ENCODE measurements at places on chromosomes 12 and 14.

GRCh38 chr14:97029800-97030199 lies 232.6 kb downstream of the VRK1 start:
- no peak for DNase-seq

- no peak for DNase-seq
These were observed 121.7 kb upstream of the PRB2 start for GRCh38 chr12:11517080-11517479.

DNA sequence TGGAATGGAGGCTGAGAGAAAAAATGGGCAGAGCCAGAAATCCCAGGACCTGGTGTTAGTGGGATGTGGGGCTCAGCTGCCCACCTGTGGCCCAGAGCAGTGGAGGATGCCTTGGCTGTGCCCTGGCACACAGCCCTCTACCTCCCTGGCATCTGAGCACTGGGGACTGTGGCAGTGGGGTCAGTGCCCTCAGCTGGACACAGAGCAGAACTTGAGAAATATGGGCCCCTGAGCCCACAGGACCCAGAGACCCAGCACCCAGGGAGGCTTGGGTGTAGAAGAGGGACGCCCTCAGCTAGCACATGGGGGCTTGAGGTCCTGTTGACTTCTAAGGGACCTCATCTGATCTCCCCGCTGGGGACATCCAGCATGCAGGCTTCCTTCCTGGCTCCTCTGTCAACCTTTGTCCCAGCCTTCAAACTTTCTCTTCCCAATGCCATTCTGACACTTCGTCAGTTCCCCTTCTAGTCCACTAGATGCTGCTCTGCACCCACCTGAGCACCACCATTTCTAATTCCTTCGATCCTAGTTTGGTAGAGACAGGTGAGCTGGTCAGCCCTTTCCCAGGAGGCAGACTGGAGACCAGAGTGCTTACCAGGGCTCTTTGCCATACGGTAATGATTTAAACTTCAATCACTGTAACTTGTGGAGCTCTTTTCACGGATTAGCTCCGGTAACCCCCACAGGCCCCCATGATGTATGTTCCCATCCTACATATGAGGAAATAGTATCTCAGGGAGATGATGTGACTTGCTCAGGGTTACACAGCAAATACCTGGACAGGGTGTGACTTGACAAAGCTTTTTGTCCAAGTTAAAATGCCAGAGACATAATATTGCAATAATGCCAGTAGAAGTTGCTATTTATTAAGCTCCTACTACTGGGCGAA lies 143.7 kb downstream of the ASCL4 start:
- no peak for DNase-seq

DNA sequence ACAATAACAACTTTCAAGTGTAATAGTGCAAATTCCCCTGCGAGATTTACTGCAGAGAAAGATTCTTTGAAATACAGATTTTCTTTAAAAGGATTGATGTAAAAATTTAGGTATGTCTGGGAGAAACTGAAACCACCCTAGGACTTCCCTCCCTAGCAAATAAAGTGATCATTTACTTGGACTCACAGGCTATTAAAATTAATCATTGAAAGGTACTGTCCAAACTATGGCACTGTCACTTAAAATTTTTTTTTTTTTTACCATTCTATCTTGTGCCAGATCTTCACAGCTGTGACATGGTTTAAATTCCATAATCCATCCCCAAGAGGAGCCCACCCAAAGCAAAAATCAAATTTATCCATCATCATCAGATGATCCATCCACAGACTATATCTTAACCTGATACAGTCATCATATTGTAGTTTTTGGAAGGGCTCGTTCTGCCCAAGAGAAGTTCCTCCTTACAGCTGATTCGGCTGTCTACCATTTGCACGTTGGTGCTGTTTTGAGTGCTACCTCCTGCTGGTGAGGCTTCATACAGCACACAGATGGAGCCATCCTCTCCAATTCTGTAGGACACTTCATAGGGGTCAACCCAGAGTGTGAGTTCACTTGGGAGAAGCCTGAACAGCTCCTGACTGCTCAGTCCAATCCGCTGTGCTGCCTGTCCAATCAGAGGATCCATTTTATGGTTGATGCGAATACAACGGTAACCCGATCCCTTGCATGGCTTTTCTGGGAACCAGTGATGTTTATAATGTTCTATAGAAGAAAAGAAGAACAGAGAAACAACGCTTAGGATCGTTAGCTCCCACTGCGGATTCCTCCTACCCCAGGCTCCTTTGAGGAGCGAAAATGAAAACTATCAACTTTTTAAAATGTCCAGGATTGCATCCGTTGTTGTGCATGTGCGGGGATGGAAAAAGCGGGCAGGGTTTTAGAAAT lies 1.7 kb downstream of the BTG1 start:
- peak; percentile 28 for DNase-seq

- DNase-seq = peak; percentile 45
These were observed at the start of gene SLC41A2 for GRCh38 chr12:104958001-104958804. Gene SLC41A2, minus strand, starts transcription at chr12:104958290. Its CDS starts 29,763 bp downstream, at chr12:104928527.

DNA sequence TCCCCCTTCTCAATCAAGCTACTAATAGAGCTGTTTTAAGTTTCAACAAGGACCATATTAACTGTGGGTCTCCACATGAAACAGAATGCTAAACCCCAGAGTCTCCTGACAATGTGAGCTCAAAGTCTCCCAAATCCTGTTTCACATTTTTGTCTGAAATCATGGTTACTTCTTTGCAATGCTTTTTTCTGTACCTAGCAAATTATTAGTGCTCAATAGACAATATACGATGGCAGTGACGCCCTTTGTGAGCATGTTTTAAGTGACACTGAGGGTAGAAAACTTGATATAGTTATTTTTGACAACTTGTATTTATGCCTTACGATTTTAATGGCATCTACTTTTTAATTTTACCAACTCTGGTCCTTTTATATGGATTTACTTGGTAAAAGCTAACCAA lies 85.4 kb upstream of the SOX5 start:
- DNase-seq = no peak

DNA sequence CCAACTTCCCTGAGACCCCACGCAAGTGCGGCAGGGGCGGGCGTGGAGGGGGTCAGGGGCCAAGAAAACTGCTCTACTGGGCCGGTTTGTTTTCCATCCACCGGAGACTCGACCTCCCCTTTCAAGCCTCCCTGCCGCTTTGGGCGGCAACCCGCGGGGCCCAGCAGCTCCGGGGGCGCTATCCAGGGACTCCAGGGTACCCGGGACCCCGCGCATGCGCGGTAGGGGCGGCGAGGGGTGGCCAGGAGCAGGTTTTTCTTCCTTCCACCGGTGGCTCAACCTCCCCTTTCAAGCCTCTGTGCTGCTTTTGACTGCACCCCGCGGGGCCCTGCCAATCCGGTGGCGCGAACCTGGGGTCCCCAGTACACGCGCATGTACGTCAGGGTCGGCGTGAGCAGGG lies 323.5 kb downstream of the ALG10 start:
- no peak for DNase-seq

DNA sequence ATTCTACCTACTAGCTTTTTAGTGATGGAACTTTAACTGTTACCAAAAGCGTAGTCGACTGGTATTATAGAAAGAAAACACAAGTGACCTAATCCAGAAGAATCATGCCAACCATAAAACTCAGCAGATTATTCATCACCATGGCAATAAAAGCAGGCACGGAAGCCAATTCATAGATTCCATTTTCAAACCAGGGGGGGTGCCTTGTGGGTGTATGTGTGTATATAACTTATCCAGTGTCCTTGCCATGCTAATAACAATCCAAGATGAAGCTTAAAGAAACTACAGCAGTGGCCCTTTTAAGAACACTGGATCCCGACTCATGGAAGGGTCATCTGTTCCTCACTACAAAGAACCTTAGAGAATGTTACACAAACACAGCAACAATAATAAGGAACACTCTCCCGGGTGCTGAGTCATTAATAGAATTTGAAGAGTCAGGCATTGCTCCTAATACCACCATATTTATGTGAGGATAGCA lies 61.0 kb downstream of the EPS8 start:
- DNase-seq = no peak

DNA sequence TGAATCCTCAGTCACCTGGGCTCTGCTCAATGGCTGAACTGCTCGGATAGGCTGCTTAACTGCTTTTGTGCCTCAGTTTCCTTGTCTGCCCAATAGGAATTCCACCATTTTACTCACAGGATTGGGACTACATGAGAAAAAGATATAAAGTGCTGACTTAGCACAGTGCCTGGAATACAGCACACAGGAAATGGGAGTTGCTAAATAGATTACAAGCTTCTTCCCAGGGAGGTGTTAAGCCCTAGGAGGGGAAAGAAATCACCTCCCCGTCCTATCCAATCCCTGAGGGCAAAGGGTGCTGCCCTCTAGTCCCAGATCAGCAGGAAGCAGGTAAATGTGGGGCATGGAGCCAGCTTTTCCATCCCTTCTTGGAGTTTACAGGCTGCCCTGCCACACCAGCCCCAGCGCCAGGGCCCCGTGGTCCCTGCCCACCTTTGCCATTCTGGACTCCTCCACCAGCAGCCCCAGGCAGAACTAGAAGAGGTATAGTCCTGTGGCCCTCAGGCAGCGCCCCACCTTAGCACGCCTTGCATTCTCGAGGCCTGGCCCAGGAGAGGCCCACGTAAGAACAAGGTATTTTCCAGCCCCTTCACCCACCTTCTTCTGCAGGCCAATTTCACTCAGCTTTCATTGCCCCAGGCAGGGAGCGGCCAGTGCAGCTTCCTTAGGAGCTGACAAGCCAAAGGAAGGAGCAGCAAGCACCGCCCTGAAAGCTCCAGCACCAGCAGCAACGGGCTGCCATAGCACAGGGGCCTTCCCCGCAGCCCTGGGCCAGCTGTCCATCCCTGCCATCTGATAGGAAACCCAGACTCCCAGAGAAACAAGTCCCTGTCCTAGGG lies 28.8 kb upstream of the RPLP0 start:
- DNase-seq = no peak

- no peak for DNase-seq
These were observed 1024.1 kb downstream of the TMTC2 start for GRCh38 chr12:83710851-83711250.

DNA sequence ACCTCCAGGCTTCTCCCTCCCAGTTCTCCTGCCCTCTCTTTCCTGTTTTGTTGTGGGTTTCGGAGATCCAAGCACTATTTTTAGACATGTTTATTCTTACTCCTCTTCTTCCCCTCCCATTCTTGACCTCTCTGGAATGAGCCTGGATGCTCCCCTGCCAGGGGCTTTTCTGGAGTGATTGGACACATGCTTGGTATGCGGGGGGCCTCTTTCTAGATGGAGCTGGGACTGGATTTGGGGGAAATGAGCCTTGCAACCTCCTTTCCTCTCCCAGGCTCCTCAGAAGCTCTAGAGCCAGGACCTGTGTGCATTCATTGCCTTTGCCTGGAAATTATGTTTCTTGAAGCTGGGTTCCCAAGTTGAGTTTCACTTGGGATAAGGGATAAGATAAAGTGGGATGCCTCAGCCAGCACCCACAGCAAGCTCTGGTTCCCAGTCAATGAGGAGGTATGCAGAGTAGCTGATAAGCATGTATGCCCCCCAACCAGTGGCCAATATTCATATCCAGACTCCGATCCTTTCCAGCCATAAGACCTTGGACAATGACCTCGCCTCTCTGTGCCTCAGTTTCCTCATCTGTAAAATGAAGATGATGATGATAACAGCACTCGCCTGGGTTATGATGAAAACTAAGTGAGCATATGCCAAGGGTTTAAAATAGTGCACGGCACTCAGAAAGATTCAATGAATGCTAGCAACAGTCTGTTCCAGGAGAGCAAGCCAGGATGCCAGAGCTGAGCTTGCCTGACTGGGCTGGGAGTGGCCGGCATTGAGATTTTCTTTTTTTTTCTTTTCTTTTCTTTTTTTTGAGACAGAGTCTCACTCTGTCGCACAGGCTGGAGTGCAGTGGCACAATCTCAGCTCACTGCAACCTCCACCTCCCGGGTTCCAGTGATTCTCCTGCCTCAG lies 97.8 kb downstream of the SCARB1 start:
- DNase-seq = no peak

DNA sequence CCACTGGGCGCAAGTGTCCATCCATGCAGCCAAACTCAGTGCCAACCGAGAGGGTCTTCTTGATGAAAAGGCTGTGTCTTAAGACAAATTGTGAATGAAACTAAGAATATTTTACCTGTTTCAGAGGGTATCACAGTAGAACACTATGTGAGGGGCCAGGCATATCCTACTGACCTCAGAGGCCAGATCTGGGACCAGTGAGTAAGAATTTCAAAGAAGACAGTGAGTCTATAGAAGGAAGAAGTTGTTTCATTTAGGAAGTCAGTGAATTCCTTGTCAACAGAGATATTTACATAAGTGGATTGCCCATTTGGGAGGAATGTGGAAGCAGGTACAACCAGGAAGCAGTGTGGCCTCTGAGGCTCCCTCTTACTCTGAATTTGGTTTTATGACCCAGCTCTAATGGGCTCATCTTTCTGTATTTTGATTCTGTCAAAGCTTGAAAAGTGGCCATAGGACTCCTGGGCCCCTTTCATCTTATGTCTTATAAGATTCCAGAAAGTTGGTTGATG lies 137.4 kb downstream of the ZNF664 start:
- no peak for DNase-seq

- no peak for DNase-seq
These were observed 1.0 kb downstream of the ITFG2 start for GRCh38 chr12:2813214-2814185.

- DNase-seq = peak; percentile 63
These were observed at the start of gene DYNC1H1 for GRCh38 chr14:101964297-101965180. Gene DYNC1H1, plus strand, starts transcription at chr14:101964573. Its CDS starts 119 bp downstream, at chr14:101964692.

DNA sequence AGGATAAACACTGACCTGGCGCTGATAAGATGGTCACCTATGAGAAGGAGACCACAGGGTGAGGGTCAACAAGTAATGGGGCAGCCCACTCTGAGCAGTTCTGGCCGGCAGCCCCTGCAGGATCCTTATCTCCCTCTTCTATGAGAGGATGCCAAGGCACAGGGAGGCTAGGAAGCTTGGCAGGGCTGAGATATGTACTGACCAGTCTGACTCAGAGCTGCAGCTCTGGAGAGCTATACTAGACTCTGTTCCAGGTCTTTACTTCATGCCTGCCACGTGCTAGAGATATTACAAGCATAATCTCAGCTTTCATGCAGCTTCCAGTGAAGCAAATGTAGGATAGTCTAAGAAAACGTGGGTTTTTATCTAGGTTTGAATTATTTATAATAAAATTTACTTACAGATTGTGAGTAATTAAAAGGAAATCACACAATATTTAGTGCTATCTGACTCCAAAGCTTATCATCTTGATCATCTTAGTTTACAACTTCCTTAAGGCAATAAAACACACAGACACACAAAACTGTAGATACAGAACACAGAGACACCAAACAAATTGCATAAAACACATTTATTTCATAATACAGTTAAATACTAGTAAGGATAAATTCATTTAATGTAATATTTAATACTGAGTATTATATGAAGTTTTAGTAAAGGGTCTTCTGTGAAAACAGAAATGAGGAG lies 32.3 kb downstream of the GIT2 start:
- no peak for DNase-seq

GRCh38 chr14:64623554-64624165 lies 73.9 kb downstream of the PPP1R36 start:
- no peak for DNase-seq
